ENCODE measurements at places on chromosomes 4 and X. TPM values are rescaled to one million over a fixed set of nuclear protein-coding genes. Genes with fewer than 3 reads are reported as not detected.

The GABRG1 gene
- total RNA-seq, result not detected

DNA sequence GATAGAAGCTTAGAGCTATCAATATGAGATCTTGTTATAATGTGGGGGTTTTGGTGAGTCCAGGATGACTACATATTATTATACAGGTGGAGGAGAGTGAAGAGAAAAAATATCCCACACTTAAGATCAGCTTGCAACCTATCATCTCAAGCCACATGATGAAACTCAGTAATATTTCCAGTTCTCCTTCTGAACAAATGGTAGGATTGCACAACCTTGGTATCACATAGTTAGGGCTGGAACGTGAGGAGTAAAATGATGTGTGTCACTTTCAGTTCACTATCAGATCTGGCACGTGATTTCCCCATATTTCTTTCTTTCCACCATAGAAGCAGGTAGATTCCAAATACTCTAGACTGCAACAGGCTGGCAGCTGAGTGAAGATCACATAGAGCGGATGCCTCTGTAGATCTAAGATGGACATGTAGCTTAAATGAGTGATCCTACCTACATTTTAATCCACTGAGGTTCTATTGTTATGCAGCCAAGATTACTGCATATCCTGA, 150.6 kb upstream of the ANKRD50 start:
- no peaks in the 10 kb centered on the region for H3K36me3 ChIP-seq
- H3K4me1 ChIP-seq, result no peaks in the 10 kb centered on the region
- DNase-seq, result no peak
- no peak overlapping the region for H3K4me3 ChIP-seq
- no peak overlapping the region for H3K27ac ChIP-seq

The TCEAL7 gene
- total RNA-seq, result 15.7 TPM

DNA sequence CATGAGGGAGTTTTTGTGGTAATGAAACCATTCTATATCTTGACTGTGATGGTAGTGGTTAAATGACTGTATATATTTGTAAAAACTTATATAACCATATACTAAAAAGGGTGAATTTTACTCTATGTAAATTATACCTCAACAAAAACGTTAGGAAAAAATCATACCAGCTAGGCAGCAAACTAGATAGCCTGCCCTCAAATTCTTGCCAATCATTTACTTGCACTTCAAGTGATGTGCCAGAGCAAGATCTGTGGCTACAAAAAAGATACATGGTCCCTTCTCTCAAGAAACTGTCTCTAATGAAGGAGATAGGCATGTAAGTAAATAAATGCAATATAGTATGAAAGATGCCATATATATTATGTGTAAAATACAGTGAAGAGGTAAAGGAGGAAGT, 10.0 kb upstream of the RNF128 start:
- DNase-seq, result no peak
- H3K27me3 ChIP-seq, result no peaks in the 10 kb centered on the region
- no peak overlapping the region for H3K27ac ChIP-seq
- H3K4me1 ChIP-seq, result no peaks in the 10 kb centered on the region

DNA sequence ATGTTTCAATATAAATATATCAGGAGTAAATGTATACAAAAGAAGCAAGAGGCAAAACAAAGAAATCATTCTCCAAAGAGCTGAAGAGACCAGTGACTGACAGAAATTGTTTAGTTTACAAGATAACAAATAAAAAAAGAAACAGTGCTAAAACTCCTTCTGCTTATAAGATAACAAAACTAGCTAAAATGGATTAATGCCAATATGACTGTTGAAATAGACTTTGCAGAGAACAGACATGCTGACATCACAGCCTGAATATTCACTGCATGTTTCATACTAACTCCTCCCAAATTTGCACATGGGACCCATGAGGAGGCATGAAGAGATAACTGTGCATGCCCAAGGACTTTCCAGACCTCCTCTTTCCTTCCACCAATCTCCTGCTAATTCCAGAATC, 6.2 kb upstream of the GABRA4 start:
- no peak overlapping the region for H3K4me3 ChIP-seq
- H3K36me3 ChIP-seq, result no peaks in the 10 kb centered on the region
- no peaks in the 10 kb centered on the region for H3K27me3 ChIP-seq
- H3K4me1 ChIP-seq, result no peaks in the 10 kb centered on the region

- no peaks in the 10 kb centered on the region for H3K4me1 ChIP-seq
- no peaks in the 10 kb centered on the region for H3K36me3 ChIP-seq
- H3K27me3 ChIP-seq, result no peaks in the 10 kb centered on the region
- no peak overlapping the region for H3K27ac ChIP-seq
These were observed 266.6 kb downstream of the ZNF674 start for GRCh38 chrX:46278572-46278971.

DNA sequence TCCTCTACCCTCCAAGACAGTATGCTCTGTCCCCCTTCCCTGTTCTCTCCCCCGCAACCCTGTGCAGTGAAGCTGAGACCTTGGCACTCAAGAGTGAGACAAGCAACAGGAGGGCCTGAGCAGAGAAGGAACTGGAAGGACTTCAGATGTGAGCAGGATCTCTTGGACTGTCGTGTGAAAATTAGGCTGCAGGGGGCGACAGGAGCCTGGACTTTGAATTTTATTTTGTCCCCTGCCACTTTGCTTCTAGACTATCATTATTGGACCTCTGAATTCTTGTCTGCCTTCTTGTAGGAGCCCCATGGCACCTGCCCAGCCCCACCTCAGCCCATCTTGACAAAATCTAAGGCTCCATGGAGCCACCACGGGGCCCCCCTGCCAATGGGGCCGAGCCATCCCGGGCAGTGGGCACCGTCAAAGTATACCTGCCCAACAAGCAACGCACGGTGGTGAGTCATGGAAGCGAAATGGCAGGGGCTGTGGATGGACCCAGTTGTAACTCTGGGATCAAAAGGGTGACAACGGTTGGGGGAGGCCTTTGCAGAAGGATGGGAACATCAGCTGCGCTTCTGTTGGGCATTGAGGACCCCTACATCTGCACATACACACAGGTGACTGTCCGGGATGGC, 1.7 kb downstream of the ARAF start:
- H3K27ac ChIP-seq, result no peak overlapping the region
- H3K36me3 ChIP-seq, result no peaks in the 10 kb centered on the region
- H3K4me3 ChIP-seq, result no peak overlapping the region
- no peak for DNase-seq
- peaks cover 24% of the 10 kb centered on the region for H3K4me1 ChIP-seq
- H3K27me3 ChIP-seq, result no peaks in the 10 kb centered on the region

- no peak overlapping the region for H3K27ac ChIP-seq
- no peaks in the 10 kb centered on the region for H3K4me1 ChIP-seq
- no peaks in the 10 kb centered on the region for H3K27me3 ChIP-seq
- no peak for DNase-seq
- H3K4me3 ChIP-seq, result no peak overlapping the region
These were observed 43.9 kb downstream of the HOPX start for GRCh38 chr4:56637154-56637553.

Measured in vagina (tissue), 2 donors.